AG08395 (cell line): ENCODE measurements at places on chromosomes 5 and 9.

DNA sequence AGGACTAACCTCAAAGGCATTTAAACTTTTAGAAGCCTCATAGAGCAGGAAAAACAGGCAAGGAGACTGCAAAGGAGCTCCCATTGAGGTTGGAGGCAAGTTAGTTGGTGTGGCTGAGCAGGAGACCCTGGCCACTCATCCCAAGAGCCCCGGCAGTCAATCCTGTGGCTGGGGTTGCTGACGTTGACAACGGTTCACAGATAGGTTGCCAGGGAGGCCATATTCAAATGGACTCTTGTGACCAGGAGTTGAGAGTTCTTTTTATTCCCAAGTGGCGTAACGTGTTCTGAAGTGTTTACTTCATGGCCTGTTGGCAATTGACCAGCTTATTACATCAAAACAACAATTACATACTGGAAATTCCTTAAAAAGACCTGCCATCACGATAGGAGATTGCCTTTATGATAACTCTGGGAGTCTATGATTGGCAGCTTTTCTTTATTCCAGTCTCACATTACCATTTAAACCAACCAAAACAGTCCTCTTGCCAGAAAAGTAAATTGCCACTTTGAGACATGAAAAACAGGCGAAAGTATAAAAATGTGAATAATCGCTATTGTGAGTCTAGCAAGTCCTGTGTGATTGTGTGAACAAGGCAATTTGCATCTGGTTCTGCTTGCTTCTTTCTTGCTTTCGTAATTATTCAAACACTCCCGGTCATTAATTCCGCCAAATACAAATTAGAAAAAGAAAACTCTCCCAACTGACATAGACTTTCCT is 394.9 kb downstream of the MED10 start:
- no peak for DNase-seq

DNA sequence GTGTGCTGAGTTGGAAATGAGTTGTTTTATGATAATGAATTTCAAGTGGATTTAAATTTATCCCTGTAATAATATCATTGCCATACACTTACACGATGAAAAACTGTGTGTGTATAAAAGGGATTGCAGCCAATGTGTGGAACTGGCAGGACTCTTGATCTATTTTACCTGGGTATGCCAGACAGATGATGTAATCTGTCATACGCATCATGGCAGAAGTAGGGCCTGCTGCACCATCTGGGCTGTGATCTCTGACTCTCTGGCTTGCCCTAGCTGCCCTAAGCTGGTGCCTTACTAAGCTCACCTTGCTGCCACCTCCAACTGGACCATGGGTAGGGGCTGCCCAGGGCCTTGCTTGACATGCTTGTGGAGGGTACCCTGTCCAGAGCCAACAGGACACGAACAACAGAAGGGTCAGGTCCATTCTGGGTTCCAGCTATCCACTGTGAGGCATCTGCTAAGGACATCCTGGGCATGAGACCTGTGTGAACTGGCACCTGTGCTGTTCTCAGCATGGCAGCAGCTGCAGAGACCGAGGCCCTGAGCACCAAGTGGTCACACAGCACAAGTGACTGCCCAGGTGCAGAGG is 184.2 kb downstream of the FSTL4 start:
- DNase-seq: no peak

GRCh38 chr5:127580731-127581130 is 63.3 kb downstream of the PRRC1 start:
- DNase-seq: no peak

- no peak for DNase-seq
Measured at GRCh38 chr9:84705128-84705527, 35.6 kb downstream of the NTRK2 start.

GRCh38 chr5:82509762-82510161 is 231.6 kb upstream of the RPS23 start:
- DNase-seq: no peak

DNA sequence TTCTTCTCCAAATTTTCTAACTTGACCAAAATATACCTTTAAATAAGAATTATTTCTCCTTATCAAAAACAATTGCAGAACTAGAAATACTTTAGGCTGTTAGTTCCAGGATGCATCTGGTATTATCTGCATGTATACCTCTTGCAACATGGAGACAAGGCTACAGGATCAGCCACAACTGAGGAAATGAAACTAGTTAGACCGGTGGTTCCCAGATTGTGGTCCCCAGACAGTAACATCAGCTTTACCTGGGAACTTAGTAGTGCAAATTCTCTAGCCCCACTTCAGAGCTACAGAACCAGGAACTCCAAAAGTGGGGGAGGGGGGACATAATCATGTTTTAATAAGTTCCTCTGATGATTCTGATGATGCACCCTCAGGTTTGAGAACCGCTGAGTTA is 61.6 kb upstream of the C9orf72 start:
- no peak for DNase-seq

GRCh38 chr9:131667576-131667975 is 72.3 kb downstream of the RAPGEF1 start:
- DNase-seq: peak; percentile 42

GRCh38 chr5:9115093-9115492 is 430.8 kb downstream of the SEMA5A start:
- no peak for DNase-seq

DNA sequence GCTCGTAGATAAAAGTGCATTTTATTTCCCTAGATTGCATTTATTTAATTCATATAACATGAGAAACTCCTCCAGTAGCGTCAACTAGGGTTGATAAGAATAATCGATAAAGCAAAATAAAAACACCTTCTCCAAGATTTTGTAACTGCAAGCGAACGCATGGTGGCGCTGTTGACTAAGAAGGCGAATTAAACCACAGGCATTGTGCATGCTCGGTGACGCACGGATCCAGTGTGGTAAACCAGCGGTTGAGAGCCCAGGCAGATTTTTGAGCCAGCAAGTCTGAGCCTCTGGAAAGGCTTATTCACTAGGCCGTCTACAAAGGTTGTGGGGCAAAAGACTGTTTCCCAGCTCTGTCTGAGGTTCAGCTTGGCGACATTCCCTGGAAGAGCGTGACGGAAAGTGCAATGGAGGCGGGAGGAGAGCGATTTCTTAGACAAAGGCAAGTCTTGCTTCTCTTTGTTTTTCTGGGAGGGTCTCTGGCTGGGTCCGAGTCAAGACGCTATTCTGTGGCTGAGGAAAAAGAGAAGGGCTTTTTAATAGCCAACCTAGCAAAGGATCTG is at the start of gene PCDHB3:
PCDHB3 (plus strand) TSS at position 231 of the 563 bp plus-strand sequence; CDS start at position 408, 177 bp downstream.
- peak; percentile 60 for DNase-seq

- no peak for DNase-seq
Measured at GRCh38 chr5:138109463-138110265, 25.8 kb downstream of the WNT8A start.

GRCh38 chr9:110650991-110651411 is 17.6 kb upstream of the MUSK start:
- peak; percentile 77 for DNase-seq

DNA sequence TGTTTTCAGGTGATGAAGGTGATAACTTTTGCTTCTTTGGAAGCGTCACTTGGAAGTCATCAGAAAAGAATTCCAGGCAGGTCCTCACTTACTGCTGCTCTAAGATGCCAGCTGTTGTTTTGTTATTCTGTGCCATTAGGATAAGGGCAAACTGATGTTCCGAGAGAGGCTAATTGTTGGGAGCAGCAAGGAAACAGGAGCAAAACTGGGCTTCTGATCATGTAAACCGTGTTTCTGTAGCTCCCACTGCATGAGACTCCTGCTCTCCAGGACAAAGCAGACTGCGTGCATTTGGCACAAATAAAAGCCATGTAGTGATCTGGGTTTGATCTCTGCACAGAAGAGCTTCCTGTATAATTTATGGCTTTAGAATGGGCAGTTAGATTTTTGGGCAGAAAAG is 248.2 kb downstream of the MAN2A1 start:
- DNase-seq: no peak

DNA sequence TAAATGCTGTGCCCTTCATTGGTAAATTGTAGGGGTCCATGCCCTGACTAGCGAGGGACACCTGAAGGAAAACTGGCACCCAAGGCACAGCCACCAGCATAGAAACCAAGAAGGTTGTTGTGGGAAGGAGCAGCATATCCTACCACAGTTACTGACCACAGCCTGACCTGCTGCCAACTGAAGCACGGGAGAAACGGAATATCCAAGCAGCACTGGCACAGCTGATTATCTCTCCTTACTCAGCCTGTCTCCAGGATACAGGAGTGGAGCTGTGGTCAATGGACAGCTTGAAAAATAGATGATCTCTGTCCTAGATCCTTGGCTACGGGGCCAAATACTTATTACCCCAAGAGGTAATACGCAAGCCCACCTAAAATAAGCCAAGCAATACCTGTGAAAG is 164.5 kb downstream of the ATPSCKMT start:
- DNase-seq: no peak

- DNase-seq: peak; percentile 48
Measured at GRCh38 chr5:15566306-15566705, 66.3 kb downstream of the FBXL7 start.

GRCh38 chr5:107594253-107595045 is 76.3 kb downstream of the EFNA5 start:
- DNase-seq: no peak

DNA sequence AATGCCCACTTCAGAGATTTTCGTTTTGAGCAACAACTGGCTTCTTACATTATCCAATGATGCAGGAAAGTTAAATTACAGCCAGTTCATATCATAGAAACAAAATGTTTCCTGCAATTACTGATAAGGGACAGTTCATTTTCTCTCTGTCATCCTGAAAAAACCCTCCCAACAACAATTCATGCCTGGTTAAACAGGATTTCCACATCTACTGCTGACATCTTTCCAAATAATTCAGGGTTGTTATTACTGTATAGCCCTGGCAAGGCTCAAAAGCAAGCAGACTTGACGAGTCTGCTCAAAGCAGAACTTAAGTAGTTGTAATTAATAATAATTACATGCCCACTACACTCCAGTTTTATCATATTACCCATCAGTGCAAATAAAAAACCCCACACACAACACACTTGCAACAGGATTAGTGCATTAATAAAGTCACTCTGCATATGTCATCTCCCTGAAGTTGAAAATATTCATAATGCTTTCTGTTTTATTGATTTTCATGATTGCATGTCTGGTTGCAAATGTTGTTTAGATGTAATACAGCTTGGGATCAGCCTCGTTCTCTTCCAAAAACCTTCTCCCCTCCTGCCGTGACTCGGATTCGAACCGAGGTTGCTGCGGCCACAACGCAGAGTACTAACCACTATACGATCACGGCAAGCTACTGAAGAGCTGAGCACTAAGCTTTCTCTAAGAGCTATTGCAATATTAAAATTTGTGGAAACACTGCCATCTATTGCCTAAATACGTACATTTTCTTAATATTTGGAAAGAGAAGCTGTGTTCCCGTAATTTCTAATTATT is 119.6 kb upstream of the NFIB start:
- DNase-seq: peak; percentile 45

- no peak for DNase-seq
Measured at GRCh38 chr9:120636194-120636957, 56.4 kb upstream of the CDK5RAP2 start.

- no peak for DNase-seq
Measured at GRCh38 chr9:93112116-93112863, 16.3 kb downstream of the CARD19 start.
